ENCODE measurements at places on chromosomes 1 and 21. TPM values are rescaled to one million over a fixed set of nuclear protein-coding genes. Genes with fewer than 3 reads are reported as not detected.

The LPAR3 gene
- total RNA-seq = 0.85 TPM

DNA sequence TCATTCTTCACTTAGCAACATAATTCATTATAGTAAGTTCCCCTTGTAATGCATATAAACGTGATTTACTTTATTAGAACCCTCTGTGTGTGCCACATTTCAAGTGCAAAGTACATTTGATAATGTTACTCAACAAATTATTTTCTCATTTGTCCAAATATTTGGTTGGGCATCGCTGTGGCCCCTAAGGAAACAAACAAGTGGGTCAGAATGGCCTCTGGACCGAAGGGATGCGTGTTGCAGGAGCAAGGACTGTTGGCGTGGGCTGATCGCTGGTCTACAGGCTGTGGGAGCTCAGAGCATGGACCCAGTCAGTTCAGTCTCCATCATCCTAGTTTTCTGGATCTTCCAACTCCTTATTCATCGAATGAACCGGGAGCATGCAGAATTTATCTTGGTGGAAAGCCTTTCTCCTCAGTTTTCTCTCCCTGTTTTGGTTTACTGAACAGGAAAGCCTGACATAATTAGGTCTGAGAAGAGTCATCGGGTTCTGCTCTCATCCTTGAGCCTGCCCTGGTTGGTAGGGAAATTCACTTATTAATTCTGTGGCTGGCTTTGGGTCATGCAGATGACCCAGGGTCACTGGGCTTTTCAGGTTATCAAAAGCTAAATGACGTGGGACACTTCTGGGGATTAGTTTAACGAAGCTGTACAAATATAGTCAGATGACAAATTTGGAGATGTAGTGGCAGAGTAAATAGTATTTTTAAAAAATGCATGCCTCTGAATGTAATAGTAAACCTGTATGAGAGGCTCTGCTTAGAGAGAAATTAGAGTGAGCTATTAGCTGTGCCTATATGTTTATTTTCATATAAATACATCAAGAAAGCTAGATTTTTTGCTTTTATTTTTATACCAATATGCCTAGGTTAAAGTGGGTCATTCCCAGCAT is 200.2 kb downstream of the SDCCAG8 start:
- no peak for DNase-seq

The SPRR2A gene
- total RNA-seq = not detected

DNA sequence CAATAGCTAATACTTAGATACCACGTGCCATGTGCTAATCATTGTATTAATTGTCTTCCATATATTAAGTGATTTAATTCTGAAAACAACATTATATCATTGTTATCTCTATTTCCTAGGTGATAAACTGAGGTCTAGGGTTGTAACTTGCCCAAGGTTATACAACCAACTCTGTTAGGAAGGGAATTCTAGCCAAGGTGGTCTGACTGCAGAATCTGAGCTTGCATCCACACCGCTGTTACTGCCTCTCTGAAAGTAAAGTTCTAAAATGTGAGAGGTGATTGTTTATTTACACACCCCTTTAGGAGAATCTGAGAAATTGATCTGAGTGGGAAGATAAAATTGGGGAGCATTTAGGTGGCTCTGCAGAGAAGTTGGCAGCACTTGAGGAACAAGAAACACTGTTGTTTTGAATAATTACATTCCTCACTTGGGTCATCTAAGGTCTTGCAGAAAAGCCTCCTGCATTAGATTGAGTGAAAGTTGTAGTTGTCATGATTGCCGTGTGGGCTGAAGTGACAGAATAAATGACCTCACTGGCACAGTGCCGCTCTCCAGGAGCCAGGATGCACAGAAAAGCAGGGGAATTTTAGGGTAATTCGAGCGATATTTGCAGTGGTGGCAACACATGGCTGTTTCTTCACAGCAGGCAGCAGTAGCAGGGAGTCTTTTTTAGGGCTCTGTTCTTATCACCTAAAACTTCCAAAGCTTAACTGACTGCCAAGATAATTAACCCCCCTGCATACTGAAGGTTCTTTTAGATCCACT is 121.7 kb downstream of the ADGRL4 start:
- no peak for DNase-seq

The FCN3 gene
- not detected for total RNA-seq

Data from CD8-positive, alpha-beta memory T cell (primary cell).